Stimulated activated naive CD4-positive, alpha-beta T cell treated with Interleukin-2 at 50 U/mL for 16 hours (primary cell): ENCODE measurements at places on chromosomes 1 and 21.

DNA sequence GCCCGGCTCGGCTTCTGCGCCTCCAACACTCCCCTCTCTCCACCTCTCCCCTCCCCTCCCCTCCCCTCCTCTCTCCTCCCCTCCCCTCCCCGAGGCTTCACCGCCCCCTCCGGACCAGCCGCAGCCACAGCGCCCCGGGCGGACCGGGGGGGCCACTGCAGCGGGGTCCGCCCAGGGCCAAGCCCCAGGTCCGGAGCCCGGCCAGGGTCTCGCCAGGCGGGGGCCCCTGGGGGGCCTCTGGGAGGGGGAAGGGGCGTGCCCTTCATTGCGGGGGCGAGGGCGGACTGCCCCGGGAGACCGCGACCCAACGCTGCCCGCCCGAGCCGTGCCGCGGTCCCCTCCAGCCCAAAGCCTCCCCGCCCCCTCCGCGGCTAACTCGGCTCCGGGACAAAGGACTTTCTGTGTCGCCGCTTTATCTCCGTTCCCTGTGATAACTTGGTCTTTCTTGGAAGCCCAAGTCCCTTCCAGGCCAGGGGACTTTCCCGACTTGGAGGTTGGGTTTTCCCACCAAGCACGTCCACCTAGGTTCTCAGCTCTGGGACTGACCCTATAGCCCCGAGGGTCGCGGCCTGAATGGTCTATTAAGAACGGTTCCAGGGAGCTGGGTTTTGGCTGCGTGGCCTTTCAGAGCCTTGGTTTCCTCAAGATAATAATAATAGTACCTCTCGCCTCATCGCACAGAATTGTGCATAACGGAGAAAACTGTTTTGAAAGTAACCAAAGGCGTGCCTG, at the start of gene UBQLN4:
UBQLN4 (minus strand) TSS at position 31 of the 732 bp plus-strand sequence. CDS start 97 bp downstream, outside the sequence.
- DNase-seq = peak; percentile 85

GRCh38 chr1:236343246-236343870, 50.7 kb upstream of the EDARADD start:
- DNase-seq = no peak

DNA sequence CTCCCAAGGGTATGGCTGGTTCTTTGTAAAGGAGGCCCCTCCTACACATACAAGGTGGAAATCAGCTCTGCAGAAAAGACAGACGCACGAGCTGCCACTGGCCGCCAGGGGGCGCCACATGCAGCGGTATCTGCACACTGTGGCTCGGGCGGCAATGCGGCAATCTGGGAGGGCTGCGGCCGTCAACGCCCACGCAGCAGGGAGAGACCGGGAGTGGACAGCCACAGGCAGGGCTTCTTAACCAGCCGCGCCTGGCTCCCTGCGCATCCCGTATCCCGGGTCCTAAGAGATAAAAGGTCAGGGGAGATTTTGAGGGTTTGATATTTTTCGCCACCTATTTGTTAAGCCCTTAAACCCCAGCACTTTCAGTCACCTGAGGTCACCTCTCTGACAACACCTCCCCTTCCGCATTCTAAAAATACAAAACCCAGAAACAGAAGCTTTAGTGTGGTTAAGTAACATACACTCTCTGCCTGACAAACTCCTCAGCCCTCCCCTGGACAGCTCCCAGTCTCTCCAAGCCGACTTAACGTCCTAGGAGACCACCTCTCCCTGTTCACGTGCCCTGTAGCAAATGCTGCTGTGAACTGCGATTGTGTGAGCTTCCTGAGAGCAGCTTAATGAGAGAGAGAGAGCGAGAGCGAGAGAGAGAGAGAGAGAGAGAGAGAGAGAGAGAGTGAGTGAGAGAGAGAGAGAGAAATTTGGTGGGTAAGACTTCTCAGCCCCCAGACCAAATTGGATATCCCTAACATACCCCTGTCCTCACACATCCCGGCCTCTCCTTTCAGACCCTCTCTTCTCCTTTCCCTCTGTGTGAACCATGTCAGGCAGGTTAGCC, 13.5 kb upstream of the KCNA2 start:
- DNase-seq = peak; percentile 81

DNA sequence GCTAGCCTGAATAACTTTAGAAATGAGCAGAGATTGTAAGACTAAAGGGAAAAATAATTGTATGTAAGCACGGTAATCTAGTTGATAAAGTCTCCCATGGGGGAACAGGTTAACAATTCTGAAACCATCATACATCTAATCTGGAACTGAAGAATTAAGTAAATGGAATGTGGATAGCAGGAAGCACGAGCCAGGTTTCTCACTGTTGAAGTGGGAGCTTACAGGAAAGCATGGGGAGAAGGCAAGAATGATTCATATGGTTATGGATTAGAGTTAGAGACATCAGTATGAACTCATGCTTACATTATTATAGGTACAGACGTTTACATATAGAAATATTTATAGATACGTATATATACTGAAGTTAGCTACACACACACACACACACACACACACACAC, 83.0 kb downstream of the LEPR start:
- DNase-seq = no peak

GRCh38 chr1:163561580-163562295, 240.0 kb downstream of the NUF2 start:
- DNase-seq = no peak

DNA sequence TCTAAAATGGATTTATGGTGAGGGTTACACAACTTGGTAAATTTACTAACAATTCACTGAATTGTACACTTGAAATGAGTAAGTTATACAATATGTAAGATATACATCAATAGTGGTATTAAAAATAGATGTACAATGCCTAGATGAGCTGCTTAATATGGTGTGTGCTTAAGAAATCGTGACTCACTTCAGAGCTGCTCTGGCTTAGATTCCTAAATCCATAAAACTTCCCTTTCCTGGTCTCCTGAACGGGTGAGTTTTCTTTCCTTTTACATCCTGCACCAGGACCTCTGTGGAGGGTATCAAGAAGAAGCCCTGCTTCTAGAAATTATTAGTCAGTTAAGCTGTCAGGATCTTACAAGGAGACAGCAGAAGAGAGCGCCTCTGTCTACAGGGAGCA, 30.4 kb downstream of the H3-3A start:
- DNase-seq = no peak

DNA sequence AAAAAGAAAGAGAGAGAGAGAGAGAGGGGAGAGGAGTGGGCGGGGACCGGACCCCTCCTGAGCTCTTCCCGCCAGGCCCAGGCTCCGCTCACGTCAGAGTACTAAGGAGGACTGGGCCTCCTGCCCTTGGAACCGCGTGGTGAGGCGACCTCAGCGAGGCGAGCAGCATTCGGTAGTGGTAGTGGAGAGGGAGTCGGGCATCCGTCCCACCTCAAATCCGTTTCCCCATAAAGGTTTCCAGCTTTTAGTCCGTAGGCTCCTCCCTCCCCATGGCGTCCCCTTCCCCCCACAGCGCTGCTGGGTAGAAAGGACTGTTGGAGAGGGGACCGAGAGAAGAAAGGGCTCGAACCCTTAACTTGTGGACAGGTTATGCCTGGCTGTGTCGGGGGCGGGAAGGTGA, 124.4 kb upstream of the BARHL2 start:
- DNase-seq = no peak

DNA sequence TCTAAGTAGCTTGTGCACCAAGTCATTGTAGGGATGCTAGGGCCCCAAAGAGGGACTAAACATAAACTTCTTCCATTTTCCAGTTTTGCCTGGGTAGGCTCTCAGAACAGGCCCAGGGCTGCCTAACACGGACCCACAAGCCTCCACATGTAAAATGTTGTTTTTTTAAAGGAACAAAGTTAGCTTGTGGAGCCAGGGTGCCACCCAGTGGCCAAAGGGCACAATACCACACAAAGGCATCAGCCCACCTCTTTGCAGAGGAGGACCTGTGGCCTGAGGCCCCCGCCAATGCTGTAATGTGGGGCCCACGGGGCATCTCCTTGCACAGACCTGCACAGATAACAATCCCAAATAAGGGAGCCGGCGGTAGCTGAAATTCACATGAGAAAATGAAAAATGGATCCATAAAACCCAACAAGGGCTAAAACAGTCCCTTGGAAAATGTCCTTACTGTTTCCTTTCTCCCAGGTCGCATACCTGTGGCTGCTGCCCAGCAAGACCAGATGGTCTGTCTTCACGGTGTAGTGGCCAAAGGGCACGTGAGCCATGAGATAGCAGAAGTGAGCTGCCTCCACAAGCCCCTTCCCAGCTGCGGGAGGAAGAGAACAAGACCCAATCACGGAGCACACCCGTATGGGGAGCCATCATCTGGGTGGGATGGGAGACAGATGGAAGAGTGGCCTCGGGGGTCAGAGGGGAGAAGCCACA, 23.8 kb downstream of the SEC16B start:
- DNase-seq = no peak

DNA sequence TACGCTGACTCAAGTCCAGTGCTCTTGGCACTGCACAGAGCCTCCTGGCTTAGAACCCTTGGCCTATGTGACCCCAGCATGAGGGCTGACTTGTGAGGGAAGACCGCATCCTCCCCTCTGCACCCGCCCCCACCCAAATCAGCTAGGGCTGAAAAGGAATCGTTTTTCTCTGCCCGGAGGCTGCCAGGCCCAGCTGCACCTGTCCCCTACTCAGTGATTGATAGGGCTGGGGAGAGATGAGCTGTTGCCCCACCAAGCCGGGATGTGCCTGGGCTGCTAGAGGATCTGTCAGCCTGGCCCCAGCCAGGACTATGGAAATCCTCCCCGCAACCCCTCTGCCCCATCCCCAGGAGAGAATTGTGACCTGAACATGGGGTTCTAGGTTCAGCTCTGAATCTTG, 20.6 kb downstream of the MYOG start:
- DNase-seq = no peak

DNA sequence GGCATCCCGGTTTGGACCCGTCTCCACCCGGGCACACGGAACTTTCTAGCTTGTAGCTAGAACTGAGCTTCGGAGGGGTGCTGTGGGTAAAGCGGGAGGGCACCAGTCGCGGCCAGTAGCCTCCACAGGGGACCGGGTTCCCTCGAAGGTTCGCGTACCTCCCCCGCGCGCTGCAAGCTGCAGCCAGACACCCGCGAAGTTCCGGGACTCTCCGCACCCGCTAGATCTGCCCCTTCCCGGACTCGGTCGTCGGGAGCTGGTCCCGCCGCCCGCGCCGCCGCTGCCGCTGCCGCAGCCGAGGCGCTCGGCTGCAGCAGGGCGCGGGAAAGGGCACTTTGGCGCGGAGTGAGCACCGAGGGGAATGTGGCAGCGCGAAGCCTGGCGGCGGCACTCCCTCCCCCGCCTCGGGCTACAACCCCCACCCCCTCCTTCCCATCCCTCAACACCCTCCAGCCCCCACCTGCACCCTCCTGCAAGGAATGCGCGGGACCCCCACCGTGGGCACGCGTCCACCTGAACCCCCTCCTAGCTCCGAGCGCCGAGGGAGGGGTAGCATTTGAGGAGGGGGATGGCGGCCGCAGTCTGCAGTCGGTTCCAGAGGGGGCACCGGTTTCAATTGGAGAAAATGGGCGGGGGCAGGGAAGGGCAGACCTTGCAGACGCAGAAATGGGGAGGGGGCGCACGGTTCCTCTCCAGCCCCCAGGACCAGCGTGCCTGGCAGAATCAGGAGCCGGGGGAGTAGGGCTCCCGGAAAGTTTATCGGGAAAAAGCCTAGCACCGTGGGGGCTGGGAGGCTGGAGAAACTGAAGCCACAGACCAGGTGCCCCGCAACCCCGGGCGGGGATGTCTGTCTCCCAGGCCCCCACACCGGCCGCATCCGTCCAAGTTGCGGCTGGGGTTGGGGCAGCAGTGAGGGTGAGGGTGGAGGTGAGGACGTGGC, 968 bp downstream of the CSMD2 start:
- no peak for DNase-seq

DNA sequence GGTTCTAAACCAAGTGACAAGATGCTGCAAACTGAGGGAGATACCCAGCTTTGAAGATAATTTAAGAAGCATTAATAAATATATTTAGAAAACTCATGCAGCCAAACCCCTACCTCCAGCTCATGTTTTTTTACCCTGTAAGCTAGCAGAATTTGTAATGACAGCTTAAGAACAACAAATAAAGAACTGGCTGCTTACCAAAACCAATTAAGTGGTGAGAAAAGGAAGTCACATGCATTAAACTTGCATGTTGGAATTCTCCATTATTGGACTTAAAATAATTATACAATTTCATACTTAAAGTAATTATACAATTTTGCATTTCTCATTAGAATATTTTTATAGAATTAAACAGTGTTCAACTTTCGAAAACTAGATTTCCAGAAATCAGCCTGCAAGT, 75.6 kb upstream of the CNIH3 start:
- DNase-seq = no peak

- DNase-seq = no peak
Observed at GRCh38 chr1:2604844-2605508, 18.4 kb downstream of the PRXL2B start.

DNA sequence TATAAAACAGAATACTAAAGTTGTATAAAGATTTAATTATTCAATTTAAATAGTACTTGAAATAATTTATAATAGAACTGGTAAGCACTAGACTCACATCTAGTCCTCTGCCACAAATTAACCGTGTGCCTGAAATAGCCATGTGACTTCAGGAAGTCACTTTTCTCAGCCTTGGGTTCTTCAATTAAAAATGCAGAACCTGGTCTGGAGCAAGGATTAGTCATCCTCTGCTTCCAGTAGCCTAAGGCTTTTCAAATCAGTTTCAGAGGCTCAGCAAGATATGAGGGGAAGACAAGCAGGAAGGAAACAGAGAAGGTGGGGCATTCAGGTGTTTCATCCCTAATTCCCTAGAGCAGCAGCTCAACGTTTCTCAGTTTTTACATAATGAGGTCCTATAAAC, 23.0 kb downstream of the DPH5 start:
- DNase-seq = no peak

- no peak for DNase-seq
Observed at GRCh38 chr1:78652019-78652560, 2.5 kb downstream of the IFI44 start.

- peak; percentile 43 for DNase-seq
Observed at GRCh38 chr1:203305809-203306088, 430 bp downstream of the BTG2 start.

- DNase-seq = no peak
Observed at GRCh38 chr21:36186081-36186480, 29.5 kb downstream of the DOP1B start.

- no peak for DNase-seq
Observed at GRCh38 chr21:45465611-45466329, 60.8 kb downstream of the COL18A1 start.
